Fibroblast of skin of left quadriceps (primary cell): ENCODE measurements at places on chromosomes 11 and 22.

DNA sequence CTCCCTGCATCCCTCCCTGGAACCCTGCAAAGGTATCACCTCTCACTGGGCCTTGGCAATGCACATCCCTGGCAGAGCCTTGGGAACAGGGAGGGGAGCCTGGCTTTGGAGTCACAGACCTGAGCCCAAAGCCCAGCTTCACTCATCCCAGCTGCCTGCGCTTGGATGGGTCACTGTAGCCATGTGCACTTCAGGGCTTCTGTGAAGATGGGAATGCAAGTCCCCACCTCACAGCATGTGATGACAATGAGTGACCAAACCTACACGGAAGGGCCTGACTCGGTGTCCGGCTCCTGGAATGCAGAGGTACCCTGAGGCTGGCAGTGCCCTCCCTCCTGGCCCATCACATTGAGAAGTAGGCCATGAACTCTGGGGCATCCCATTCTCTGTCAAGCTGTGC lies 22.8 kb upstream of the BAIAP2L2 start:
- no peak for DNase-seq

GRCh38 chr11:83956119-83956697 lies 670.0 kb upstream of the CCDC90B start:
- DNase-seq, result no peak

DNA sequence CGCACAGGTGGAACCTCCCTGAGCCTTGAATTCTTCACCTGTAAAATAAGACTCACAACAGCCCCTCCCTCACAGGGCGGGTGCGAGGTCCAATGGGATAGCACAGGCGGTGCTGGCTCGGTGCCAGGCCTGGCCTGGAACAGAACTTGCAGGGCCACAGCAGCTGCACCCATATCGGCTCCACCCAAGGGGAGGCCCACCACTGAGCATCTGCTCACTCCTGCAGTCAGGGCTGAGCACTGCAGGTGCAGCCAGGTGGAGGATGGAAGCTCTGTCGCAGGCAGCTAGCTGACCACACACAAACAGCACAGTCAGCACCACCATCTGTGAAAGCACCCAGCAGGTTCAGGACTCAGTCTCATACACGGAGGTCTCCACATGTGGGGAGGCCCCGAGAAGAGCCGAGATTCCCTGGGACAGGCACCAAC lies 19.6 kb downstream of the VPS37C start:
- DNase-seq, result no peak

GRCh38 chr22:49491726-49492125 lies 335.9 kb downstream of the BRD1 start:
- no peak for DNase-seq

- DNase-seq, result no peak
Measured at GRCh38 chr11:33307984-33308383, 50.8 kb downstream of the HIPK3 start.

GRCh38 chr11:67441731-67442351 lies 1.4 kb downstream of the CORO1B start:
- DNase-seq, result no peak

- DNase-seq, result no peak
Measured at GRCh38 chr11:8267280-8267679, 3.6 kb upstream of the LMO1 start.

GRCh38 chr11:202490-202889 lies 4.7 kb downstream of the BET1L start:
- no peak for DNase-seq

DNA sequence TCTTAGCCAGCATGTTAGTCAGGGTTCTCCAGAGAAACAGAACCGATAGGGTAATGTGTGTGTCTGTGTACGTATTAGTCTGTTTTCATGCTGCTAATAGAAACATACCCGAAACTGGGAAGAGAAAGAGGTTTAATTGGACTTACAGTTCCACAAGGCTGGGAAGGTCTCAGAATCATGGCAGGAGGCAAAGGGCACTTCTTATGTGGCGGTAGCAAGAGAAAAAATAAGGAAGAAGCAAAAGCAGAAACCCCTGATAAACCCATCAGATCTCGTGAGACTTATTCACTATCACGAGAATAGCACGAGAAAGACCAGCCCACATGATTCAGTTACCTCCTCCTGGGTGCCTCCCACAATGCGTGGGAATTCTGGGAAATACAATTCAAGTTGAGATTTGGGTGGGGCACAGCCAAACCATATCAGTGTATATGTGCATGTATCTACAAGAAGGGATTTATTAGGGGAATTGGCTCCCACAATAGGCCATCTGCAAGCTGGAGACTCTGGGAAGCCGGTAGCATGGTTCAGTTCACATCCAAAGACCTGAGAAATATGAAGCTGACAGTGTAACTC lies 173.7 kb upstream of the NECTIN1 start:
- no peak for DNase-seq
